GM03348 (cell line): ENCODE measurements at places on chromosomes 2 and 18.

GRCh38 chr2:136131961-136132824, 14.2 kb upstream of the CXCR4 start:
- DNase-seq = no peak

DNA sequence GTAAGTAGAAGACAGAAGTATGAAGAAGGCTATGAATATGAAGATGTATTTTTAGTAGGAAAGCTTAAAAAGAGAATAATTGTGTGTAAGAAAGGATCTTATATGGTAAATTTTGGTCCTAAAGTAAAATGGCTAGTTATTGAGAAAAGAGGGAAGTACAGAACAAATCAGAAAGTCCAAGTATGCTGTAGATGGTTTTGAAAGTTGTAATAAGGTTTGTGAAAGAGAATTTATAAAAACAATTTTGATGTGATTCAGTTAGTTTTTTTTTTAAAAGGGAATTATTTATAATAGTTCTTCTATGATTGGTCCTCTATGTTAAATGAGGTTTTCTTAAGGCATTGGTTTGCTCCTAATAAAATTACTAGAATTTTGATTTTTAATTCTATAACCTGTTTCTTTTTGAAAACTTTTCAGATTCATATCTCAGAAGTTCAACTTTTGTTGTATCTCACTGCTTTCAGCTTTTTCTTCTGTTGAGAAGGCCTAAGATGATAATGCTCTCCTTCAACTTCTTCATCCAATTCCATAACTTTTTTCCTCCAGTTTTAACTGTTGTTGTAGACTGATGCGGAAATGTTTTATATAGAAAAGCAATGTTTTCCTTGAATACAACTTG, 322.7 kb downstream of the NOL4 start:
- no peak for DNase-seq

DNA sequence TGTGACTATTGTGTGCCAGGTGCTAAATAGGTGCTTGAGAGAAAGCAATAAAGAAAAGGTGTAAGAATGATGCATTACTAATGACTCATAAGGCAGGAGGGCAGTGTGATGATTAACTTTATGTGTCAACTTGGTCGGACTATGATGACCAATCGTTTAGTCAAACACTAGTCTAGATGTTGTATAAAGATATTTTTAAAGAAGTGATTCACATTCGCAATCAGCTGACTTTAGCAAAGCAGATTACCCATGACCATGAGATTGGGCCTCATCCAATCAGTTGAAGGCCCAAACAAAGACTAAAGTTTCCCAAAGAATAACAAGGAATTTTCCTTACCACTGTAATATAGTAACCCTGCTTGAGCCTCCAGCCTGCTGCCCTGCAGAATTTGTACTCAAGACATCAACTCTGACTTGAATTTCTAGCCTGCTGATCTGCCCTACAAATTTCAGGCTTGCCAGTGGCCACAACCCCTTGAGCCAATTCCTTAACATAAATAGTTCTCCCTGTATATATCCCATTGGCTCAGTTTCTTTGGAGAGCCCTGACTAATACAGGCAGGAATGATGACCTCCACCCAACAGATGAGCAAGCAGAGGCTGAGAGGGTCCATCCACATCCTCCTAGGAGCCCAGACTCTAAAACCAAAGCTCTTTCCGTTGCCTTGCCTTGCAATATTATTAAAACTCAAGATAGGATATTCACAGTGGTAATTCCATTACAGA, 132.6 kb downstream of the ACTR3 start:
- peak; percentile 42 for DNase-seq

DNA sequence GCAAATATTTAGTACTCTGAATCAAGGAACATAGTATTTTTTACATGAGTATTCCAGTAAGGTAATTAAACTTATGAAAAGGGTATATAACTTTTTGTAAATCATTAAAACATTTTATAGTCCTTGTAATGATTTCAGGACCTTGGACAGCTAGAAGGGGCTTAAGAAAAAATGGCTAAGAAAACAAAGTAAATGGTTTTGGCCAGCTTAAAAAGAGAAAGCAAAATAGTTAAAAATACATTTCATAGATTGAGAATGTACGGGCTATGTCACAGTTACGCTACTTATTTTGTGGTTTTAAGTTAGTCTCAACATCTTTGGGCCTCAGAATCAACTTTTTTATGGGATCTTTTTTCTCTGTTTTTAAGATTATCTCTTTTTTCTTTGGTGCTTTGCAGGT, 26.7 kb downstream of the POLI start:
- no peak for DNase-seq

- DNase-seq = no peak
Observed at GRCh38 chr2:61769093-61769675, 84.7 kb downstream of the FAM161A start.

GRCh38 chr2:70431716-70432347, 121.8 kb downstream of the TGFA start:
- no peak for DNase-seq

- no peak for DNase-seq
Observed at GRCh38 chr2:40955635-40956034, 503.7 kb upstream of the SLC8A1 start.
